ENCODE measurements at places on chromosomes 1 and 21. TPM values are rescaled to one million over a fixed set of nuclear protein-coding genes. Genes with fewer than 3 reads are reported as not detected.
A peak's percentile ranks its signal among the peaks of the same experiment; 100 is the strongest.

DNA sequence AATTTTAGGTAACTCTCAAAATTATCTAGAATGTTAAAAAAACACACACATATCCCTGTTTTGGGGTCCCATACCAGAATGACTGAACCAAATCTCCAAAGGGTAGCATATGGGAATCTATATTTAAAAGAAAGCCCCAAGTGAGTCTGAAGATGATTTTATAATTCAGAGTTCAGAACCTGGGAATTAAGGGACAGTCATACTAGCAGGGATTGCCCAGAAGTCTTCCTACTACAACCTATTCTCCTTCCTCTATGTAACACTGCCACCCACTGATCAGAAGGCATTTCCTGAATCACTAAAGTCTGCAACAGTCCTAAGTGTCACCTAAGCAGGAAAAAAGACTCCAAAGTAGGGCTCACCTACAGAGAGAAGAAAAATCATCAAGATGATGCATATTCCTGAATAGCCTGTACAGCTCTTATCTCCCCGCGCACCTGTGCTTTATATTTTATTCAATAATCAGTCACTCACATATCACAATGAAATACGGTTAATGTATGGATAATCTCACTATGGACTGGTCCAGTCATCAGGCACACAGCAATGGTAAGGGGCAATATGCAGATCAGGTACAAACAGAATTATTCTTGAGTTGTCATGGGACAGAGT, 4.9 kb downstream of the RGS1 start:
- DNase-seq, result no peak

DNA sequence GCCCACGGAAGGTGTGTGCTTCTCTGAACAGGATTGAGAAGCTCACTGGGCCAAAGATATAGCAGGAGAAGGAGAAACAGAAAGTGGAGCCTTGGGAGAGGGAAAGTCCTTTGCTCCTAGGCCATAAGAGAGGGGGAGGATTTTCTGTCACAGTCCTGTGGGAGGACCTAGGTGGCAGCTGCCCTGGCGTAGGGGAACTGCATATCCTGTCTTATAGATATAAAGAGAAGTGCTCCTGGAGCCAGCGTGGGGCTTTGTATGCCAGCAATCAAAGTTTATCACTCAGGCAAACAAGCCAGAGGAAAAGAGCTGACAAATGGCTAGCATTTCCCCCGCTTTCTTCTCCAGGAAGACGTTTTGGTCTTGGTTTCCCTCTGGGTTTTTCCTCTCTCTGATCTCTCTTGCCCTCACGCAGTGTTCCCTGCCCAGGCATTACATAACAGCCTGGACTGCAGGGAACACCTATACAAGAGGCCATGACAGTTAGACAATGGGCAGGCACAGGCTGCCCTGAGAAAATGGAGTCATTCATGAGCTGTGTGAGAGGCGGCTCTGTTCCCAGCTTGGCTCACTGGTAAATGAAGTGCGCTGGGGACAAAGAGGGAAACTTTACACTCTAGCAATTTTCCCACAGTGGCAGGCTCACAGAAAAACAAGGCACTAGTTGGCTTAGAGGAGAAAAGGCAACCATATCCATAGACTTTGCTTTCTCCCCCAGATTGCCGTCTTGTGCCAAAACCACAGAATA, 52.5 kb upstream of the ZNF648 start:
- no peak for DNase-seq

DNA sequence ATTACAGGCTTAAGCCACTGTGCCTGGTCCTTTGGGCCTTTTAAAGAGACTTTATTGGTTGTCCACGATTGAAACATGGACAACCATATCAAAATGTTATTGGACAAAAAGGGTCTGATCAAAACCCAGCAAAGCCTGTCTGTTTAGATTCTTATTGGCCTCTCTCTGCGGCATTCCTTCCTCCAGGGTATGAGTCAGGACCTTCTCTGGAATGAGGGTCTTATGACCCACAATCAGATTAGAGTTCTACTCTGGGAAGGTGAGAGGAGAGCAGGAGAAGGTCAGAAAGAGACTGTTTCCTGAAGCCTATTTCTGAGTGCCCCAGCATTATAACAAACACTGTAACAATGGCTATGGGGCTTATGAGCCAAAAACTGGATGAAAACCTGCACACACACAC, 7.9 kb downstream of the LURAP1 start:
- no peak for DNase-seq

DNA sequence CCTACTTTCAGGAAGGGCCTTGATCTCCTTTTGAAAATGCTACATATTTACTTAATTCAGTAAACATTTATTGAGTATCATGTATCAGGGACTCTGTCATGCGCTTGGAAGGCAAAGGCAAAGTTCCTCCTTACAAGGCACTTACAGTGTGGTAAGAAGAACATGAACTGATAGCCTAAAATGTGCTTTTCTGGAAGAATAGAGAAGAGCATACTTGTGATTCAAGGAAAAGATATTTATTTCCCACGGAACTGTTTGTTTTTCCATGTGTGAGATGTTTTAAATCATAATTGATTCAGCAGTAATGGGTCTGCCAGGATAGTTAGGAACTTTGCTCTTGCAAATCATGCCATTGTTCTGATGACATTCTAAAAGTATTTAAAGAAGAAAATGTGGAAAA, 110.1 kb upstream of the ZNHIT6 start:
- no peak for DNase-seq

GRCh38 chr1:18907021-18907916, 4.9 kb upstream of the ALDH4A1 start:
- DNase-seq, result peak; percentile 53

GRCh38 chr1:234891427-234891826, 237.2 kb downstream of the TOMM20 start:
- DNase-seq, result no peak

DNA sequence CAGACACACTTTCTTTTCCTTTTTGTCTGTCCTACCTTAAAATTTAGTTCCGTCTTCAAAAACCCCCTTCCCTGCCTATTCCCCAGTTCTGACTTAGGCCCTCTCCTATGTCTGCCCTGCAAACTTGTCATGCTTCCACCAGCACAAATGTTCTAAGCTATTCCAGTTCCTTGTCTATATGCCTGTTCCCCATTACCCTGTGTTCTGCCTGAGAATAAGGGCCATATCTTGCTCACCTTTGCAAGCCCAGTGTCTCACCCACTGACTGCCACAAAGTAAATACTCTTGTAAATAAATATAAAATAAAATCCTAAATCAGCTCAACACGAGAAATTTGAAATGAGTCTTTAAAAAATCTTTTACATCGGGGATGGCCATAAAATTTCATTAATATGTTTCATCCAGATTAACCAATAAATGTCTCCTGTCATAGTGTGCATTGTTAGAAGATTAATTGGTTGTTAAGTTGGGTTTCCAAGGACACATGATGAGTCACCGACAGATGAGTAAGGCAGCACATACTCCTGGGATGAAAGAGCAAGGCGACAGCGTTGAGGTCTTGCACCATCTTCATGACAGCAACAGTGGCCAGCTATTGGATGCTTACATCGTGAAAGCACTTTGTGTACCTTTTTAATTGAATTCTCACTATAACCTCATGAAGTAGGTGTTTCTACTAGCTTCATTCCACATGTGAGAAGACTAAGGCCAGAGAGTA, 92.6 kb upstream of the NGF start:
- no peak for DNase-seq

DNA sequence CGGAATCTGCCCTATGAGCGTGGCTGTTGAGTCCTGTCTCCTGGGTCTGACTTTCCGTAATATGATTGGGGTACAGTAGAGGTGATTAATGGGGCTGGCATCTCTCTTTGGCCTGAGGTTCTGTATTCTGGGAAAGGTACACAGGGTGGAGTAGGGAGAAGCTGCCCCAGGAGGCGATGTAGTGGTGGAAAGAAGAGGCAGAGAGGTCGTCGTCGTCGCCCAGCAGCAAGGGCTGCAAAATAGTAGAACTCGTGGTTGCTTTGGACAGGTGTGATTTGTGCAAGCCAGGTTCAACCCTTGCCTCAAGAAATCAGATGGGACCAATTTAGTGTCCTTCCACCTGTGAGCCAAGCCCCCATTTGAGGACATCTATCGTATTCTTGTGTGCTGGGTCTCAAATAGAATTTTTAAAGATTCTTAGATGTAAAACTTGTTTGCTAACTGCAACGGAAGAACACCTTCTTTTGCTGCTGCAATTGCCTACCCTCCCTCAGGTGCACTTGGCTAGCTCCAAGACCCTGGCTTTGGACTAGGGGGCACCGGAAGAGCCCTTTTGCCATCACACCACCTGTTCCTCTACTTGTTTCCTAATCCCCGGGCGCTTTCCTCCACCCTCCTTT, 1.3 kb upstream of the HMGN2 start:
- no peak for DNase-seq

- no peak for DNase-seq
Measured at GRCh38 chr21:26954662-26955121, 12.2 kb downstream of the ADAMTS5 start.

GRCh38 chr1:201361652-201362504, 15.6 kb downstream of the TNNT2 start:
- peak; percentile 19 for DNase-seq

- DNase-seq, result no peak
Measured at GRCh38 chr1:114467491-114467890, 43.5 kb downstream of the TRIM33 start.

- no peak for DNase-seq
Measured at GRCh38 chr1:93042187-93043056, 36.7 kb upstream of the MTF2 start.

DNA sequence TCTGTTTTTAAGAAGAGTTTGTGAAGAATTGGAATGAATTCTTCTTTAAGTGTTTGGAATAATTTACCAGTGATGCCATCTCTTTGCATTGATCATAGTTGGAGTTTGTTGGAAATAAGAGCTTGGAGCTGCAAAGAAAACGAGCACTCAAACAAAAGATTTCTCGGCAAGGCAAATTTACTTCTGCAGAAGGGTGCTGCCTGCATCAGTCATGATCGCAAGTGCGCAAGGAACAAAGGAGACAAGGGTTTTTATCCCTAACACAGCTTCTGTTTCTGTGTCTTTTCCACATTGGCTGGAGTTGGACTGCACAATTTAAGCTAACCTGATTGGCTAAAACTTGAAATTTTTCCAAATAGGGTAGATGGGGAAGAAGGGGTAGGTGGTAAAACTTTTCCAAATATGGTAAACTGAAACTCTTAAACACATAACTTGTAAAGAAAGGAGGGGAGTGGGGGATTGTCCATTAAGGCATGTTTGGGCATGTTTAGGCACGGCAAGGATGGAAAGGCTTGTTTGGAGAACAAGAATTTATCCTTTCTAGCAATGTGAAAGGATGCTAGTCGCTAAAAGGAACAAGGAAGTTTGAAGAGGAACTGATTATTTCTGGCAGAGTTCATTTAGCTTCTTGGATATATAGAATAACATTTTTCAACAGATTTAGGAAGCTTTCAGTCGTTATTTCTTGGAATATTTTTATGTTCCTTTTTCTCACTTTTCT, 3.5 kb upstream of the AADACL4 start:
- no peak for DNase-seq

DNA sequence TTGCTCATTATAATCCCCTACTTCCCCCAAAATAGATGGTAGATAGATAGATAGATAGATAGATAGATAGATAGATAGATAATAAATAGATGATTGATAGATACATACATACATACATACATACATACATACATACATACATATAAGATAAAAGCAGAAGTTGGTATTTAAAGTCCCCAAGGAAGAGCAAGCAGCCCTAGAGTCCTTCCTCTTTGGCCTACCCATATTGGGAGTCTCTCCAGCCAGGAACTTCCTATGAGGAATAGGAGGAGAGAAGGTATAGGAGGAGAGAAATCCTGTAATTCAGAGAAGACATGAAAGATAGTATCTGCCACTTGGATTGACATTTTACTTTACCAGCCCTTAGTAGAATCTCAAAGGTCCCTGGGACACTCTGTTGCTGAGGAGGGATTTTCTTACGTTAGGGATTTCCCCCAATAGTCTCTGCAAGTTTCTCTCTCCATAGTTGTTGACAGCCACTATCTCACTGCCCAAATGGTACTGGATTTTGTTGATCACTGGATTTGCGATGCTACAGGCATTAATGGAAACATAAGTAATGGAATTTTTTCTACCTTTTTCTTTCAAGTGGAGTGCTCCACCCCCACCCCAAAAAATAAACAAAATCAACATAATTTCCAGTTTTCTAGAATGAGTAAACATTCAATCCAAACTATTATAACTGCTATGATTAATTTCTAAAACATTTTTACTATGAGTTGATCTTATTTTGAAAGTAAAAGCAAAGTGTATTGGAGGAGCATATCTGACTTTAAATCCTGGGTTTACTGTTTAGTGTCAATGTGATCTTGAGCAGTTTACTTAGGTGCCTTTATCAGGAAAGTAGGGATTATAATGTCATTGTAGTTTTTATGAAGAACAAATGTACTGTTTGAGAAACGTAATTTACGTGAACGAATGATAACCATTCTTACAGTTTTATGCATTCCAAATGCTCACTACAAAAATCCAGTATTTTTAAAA, 93.2 kb upstream of the TNFSF4 start:
- no peak for DNase-seq

- no peak for DNase-seq
Measured at GRCh38 chr1:222087221-222087920, 345.5 kb upstream of the DUSP10 start.

DNA sequence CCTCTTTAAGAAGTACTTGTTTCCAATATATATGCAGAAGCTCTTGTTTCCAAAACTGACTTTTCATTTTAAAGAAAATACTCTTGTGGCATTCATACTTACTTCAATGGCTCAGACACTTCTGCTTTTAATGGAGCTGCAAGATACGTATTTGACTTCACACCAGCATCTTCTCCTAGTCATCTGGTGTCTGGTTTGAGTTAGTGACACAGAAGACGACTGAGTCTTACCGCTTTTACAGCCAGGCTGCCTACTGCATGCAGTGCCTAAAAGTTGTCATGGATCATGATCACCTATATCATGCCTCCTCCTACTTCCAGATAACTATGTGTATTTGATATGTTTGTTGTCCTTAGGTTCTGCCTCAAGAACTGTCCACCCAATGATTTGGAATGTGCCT, 185.9 kb downstream of the TPR start:
- no peak for DNase-seq

DNA sequence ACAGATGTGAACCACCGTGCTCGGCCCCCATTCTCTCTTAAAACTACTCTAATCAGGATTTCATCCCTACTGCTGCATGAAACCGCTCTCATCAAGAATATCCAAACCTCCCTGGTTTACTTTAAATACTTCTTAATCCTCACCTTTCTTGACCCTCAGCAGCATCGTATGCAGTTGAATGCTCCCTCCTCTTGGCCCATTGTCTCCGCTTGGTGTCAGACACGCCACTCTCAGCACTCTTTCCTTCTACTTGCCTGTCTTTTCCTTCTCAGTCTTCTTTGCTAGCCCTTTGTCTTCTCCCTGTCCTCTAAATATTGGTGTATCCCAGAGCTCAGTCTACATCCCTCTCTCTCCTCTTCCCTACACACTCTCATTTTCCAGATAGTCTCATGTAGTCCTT, 314.9 kb downstream of the MRPL39 start:
- no peak for DNase-seq

Gene ZMYM4
- total RNA-seq, result 32.6 TPM

Gene WNT3A
- not detected for total RNA-seq

Gene DAB1
- 0.77 TPM for total RNA-seq

Gene C8A
- total RNA-seq, result not detected

Gene VANGL1
- total RNA-seq, result 5.9 TPM

Gene ZNF683
- total RNA-seq, result not detected

Gene HSF2BP
- 0.16 TPM for total RNA-seq

Gene TEDDM1
- not detected for total RNA-seq

Gene UBE2U
- total RNA-seq, result 0.85 TPM

All from left ventricle myocardium inferior (tissue), 1 donor.